ENCODE measurements at places on chromosomes 2 and 18. TPM values are rescaled to one million over a fixed set of nuclear protein-coding genes. Genes with fewer than 3 reads are reported as not detected.

Gene ALLC
- not detected for total RNA-seq

GRCh38 chr2:201298462-201299052 is 38.2 kb downstream of the CASP8 start:
- no peak for DNase-seq

Gene KCNK3
- total RNA-seq, result 0.71 TPM

GRCh38 chr2:203989521-203989920 is 53.0 kb downstream of the ICOS start:
- no peak for DNase-seq

- no peak for DNase-seq
These were observed 3.4 kb upstream of the PAX8 start for GRCh38 chr2:113281910-113282746.

Gene DSG1
- total RNA-seq, result not detected

Gene TANC1
- 15.1 TPM for total RNA-seq

- no peak for DNase-seq
These were observed 66.2 kb upstream of the SLC39A10 start for GRCh38 chr2:195590861-195591205.

DNA sequence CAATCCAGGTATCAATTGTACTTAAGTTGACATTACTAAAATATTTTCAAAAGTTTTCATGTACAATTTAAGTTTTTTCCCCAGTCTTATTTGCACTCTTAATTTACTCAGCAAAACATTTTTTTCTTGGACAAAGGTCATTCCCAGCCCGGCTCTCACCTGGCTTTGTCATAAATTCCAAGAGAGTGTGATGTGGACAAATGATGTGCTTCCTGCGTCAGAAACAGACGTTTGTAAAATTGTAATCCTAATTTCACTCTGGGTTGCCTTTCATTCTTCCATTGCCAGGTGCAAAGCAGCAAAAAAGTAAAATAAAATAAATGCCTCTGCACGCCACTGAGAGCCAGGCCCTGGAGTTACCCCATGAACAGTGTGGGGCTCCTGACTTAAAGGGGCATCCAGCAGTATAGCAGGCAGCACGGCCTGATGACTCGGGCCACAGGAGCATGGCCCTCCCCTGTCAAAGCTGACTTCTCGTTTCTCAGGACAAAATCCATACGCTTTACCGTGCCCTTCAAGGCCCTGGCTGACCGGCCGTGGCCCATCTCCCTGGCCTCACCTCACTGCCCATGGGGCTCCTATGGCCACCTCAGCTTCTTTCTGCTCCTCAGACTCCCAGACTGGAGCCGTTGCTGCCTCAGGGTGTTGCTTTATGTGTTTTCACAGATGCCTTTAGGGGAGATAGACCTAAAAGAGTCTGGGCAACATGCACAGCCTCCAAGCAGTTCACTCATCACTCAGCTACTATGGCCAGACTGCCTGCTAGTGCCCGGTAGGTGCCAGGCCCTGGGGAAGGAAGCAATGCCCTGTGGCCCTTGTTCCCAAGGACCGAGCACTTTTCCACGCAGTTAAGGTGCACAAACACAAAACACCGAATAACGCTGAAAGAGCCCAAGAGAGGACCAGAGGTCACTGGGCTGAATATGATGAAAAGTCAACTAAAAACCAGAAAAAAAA is 7.6 kb upstream of the TMEM185B start:
- DNase-seq, result no peak

Gene NT5C1B
- total RNA-seq, result not detected

Gene OBSL1
- total RNA-seq, result 45.2 TPM

DNA sequence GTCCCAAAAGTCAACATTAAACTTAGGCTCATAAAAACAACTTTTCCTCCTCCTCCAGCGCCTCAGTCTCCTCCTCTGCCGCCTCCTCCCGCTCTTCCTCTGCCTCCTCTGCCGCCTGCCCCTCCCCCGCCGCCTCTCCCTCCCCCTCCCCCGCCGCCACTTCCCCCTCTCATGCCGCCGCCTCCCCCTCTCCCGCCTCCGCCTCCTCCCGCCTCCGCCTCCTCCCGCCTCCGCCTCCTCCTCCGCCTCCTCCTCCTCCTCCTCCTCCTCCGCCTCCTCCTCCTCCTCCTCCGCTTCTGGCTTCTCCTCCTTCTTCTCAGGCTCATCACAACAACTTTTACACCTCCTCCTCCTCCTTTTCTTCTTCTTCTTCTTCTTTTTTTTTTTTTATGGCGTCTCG is 599.9 kb downstream of the TMEM182 start:
- no peak for DNase-seq

DNA sequence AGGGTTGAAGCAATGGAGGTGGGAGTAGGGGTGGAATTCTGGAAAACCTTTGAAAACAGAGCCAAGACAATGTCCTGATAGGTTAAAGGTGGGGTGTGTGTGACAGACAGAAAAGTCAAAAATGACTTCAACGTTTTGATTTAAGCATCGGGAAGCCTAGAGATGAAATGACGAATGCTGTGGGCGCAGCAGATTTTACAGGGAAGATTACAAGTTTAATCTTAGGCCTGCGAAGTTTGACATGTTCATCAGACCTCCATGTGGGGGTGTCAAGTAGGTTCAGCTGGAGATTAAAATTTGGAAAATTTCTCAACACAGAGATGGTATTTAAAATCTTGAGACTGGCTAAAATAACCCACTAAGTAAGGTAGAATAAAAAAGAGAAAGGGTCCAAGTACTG is 453.3 kb downstream of the TXNL1 start:
- DNase-seq, result no peak
